ENCODE measurements at places on chromosomes 11 and 22. TPM values are rescaled to one million over a fixed set of nuclear protein-coding genes. Genes with fewer than 3 reads are reported as not detected.
A peak's percentile ranks its signal among the peaks of the same experiment; 100 is the strongest.

- no peaks in the 10 kb centered on the region for H3K4me1 ChIP-seq
- no peak for DNase-seq
- H3K27me3 ChIP-seq: peaks cover 66% of the 10 kb centered on the region
- no peak overlapping the region for H3K4me3 ChIP-seq
- peaks cover 7% of the 10 kb centered on the region for H3K36me3 ChIP-seq
Measured at GRCh38 chr22:37472418-37473006, 13.7 kb downstream of the MFNG start.

DNA sequence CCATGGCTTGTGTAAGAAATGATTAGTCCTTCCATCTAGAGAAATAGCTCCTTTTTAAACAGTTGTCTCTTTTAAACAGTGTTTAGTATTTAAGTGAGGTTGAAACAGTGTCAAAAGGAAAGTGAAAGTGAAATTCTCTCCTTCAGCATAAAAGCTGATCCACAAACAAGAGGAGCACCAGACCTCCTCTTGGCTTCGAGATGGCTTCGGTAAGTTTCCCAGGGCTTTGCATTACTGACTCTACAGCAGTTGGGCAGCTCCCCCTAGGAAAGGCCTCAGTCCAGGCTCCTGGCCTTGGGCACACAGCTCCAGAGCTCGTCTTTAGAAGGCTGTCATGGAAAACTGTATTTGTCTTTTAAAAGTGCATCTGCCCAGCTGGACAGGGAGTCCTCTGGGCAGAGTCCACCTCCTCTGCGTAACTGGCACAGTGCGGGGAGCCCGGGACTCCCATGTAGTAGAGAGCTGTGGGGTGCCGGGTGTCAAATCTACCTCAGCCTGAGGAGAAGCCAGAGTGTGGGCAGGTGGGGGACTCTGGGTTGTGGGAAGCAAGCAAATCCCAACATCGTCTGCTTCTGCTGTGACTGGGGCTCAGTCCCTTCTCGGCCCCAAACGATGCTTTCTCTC is at the start of gene PLAAT4:
Gene PLAAT4, plus strand, starts transcription at position 140 of the 624 bp plus-strand sequence. Its CDS starts 61 bp downstream, at position 201.
- H3K4me1 ChIP-seq: peaks cover 32% of the 10 kb centered on the region
- no peaks in the 10 kb centered on the region for H3K27me3 ChIP-seq
- no peaks in the 10 kb centered on the region for H3K36me3 ChIP-seq
- DNase-seq: peak; percentile 20
- peak within 1 kb of the TSS; percentile 64 for H3K4me3 ChIP-seq

DNA sequence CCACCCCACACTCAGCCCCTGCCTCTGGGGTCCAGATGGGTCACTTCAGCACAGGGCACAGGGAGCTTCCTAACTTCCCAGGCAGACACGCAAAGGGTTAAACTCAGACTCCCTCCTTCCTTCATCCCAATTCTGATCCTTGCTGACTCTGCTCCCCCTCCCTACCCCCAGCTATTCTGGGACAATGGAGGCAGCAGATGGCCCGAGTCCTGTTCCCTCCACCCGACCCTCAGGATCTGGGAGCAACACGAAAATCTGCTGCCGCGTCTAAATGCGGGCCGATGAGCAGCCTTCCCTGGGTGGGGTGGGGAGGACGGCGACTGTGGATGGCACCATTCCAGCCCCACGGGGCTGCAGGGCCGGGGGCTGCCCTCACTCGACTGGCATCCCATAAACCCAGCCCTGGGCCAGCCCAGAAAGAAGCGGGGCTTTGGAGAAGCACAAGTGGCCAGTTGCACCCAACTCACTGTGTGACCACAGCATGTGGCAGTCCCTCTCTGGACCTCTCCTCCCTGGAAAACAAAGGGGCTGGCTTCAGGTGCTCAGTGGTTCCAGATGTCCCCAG is 18.7 kb downstream of the MFNG start:
- H3K4me1 ChIP-seq: no peaks in the 10 kb centered on the region
- H3K4me3 ChIP-seq: no peak overlapping the region
- H3K27ac ChIP-seq: no peak overlapping the region
- H3K36me3 ChIP-seq: no peaks in the 10 kb centered on the region
- no peak for DNase-seq

DNA sequence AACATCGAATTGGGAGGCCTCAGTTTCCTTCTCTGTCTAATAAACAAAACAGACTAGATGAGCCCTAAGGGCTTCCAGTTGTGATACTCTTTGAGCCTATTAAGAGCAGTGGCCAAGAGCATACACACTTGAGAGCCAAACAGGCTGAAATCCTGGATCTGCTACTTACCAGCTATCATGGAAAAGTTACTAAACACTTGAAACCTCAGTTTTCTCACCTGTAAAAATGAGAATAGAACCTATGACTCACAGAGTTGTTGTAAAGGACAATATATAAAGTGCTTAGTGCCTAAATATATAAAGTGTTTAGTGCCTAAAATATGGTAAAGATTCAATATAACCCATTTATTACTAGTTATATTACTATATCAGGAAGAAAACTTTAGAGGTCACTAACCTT is 23.7 kb upstream of the GDPD4 start:
- H3K4me3 ChIP-seq: no peak overlapping the region
- H3K4me1 ChIP-seq: peaks cover 4% of the 10 kb centered on the region
- H3K36me3 ChIP-seq: peaks cover 8% of the 10 kb centered on the region
- H3K27ac ChIP-seq: no peak overlapping the region

CHKA gene
- 8.7 TPM for total RNA-seq

CREB3L1 gene
- 40.9 TPM for total RNA-seq

MS4A4A gene
- 13.9 TPM for total RNA-seq

OR4C46 gene
- not detected for total RNA-seq

AP2A2 gene
- total RNA-seq: 41.4 TPM
